ENCODE measurements at places on chromosomes 5 and 9.

- no peak for DNase-seq
Measured at GRCh38 chr5:172692981-172693380, 51.9 kb downstream of the NEURL1B start.

DNA sequence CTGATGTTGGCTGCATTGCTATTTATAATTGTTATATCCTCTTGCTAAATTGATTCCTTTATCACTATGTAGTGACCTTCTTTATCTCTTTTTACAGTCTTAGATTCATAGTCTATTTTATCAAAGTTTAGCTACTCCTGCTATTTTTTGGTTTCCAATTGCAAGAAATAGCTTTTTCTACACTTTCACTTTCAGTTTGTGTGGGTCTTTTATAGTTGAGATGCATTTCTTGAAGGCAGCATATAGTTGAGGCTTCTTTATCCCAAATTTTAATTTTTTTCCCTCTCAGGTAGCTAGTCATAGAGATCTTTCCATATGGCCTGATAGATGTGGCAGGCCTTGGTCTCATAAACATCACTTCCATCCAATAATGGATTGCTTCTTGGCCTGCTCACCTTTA, 228.5 kb downstream of the COMMD10 start:
- no peak for DNase-seq

DNA sequence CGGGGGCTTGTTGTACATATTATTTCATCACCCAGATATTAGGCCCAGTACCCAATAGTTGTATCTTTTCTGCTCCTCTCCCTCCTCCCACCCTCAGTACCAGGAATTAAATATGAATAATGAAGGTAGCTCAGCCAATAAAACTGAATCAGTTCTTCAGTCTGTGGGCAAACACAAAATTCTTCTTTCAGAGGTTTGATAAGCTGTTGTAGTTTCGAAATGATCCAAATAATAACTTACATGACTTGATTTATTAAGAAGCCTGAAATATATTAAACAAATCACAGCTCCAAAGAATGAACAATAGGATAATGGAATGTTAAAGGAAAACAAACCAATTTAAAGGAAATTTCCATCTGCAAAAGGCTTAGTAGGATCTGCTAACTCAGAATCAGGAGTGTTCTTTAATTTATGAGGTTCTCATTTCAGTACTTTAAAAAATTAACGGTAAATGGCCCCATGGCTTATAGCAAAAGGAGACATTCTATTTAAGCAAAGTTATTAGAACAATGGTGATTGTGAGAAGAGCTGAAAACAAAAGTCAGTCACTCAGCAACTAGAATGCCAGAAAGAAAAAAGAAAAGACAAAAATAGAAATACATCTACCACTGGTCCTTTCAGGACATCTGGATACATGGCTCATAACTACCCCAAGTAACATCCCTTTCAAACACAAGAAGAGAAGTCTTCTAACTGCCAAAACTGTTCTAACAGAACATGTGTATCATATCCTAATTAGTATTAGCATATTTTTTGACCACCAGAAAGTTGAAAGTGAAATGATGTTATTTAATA, 62.4 kb downstream of the NR3C1 start:
- no peak for DNase-seq

DNA sequence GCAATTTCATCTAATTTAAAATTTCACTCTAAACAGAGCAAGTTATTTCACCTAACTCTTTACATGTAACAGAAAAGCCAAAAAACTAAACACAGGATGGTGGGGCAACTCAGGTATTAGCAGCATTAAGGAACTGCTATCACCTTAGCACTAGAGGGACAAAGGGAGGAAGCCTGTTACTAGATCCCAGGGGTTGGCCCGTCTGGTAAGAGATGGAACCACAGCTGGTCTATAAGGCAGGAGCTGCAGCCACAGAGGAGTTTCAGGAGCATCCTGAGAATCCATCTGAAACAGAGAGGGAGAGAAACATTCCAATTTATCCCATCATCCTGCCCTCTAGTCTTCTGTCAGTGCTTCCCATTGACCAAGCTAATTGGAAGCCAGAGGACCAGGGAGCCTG, 300.3 kb downstream of the MRPS30 start:
- no peak for DNase-seq

DNA sequence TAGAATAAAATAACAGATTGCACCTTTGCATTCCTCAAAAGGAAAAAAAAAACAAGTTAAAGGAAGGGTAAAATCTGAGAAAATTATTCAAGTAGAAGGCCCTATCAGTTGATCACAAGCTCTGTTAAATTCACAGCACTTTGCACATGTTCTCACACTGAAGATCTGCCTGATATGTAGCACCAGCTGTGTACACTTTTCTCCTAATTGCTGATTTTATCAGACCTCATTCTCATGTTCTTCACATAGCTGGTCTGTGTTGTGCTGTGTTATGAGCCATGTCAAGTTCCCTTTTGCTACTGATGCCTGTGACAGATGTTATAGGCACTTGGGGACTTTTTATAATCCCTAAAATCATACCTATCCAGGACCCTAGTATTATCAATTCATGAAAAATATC, 390.4 kb upstream of the PRR16 start:
- DNase-seq, result no peak

GRCh38 chr9:93061260-93061751, 2.8 kb downstream of the SUSD3 start:
- no peak for DNase-seq

GRCh38 chr9:128026773-128027541, 40.2 kb downstream of the NAIF1 start:
- DNase-seq, result no peak

DNA sequence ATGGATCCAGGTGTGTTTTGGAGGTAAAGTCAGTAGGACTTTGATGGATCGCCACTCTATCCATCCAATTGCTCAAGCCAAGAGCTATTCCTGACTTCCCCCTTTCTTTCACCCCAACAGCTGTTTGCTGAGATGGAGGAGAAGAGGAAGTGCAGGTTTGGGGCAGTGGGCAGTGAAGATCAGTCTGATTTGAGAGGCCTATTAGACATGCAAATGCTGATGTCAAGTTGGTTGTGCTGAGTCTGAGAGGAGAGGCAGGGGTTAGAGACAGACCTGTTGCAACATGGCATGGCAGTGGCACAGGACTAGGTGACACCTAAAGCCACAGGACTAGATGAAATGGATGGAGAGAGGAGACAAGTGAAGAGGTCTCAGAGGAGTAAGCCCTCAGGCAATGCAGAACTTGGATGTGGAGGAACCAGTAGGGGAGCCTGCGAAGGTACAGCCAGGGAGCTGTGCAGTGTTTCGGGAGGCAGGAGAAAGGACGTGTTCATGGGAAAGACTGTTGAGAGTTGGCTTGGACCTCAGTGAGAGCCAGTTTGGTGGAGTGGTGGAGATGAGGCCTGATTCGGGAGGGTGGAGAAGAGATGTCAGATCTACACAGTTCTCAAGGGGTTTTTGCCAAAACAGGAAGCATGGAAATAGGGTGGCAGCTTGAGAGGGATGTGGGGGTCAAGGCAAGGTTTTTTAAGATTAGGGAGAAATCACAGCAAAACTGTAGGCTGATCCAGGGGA, 175.0 kb downstream of the MACROH2A1 start:
- no peak for DNase-seq

DNA sequence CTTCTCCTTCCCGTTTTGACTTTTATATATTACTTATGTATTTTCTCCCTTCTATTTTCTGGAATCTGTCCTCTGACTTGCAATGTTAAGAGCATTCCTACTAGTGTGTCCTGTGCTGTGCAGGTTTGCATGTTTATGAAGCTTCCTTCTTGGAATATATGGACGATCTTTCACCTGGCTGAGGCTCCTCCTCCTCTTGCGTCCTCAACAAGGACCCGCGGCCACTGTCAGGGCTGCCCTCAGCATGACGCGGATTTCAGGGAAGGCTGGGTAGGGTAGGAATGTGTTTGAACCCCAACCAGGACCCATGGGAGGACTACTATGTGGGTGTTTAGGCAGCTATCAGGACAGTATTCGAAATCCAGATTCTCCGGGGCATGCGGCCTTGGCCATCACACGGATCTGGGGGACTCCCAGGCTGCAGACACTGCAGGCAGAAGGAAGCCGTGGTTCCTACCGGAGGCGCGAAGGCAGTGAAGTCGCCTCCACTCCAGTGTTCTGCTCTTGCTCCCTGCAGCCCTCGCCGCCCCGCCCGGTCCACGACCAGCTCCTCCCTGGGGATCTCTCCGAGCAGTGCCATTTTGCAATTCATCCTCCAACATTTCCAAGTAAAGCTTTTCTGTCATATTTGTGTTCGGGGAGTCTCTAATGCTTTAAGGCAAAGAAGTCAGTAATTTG, 37.0 kb upstream of the OSMR start:
- no peak for DNase-seq
